Glomerular endothelial cell (primary cell): ENCODE measurements at places on chromosomes 4 and X.

GRCh38 chrX:154549766-154550165, 2.3 kb downstream of the IKBKG start:
- DNase-seq, result no peak

DNA sequence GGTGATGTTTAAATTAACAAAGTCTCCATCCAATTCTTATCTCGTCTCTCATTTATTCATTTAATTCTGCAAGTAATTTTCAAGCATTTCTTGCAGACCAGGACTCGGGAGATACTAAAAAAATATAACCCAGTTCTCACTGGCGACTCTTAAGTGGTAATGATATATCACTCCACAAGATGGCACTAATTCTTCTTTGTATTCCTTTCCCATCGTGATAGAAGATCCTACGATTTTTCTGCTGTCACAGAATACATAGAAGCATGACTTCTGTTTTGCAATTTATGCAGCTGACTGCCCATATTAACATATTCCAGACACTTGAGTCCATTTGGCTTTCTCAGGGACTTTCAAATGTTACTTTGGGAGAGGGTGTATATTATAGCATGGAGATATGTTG, 64.0 kb upstream of the FGF13 start:
- DNase-seq, result peak; percentile 9

DNA sequence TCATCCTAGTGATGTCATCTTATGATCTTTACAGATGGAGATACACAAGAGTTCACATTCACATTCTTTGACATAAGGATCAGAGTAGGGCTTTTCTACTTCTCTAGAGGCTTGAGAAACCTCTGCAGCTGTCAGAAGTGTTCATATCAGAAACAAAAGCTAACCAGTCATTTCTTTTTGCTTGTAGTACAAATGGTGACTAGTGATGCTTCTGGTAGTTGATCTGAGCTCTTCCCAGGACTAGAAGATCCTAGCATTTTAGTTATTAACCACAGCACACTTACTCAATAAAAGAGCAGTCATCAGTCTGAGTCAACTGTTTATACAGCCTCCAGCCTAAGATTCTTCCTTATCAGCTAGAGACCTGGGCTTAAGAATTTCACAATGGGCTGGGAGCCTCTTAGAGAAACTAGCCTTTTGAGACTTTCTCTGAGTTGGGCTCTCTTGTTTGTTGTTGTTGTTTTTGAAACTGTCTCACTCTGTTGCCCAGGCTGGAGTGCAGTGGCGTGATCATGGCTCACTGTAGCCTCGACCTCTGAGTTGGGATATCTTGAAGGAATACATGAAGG, 84.1 kb downstream of the TMEM164 start:
- DNase-seq, result no peak

DNA sequence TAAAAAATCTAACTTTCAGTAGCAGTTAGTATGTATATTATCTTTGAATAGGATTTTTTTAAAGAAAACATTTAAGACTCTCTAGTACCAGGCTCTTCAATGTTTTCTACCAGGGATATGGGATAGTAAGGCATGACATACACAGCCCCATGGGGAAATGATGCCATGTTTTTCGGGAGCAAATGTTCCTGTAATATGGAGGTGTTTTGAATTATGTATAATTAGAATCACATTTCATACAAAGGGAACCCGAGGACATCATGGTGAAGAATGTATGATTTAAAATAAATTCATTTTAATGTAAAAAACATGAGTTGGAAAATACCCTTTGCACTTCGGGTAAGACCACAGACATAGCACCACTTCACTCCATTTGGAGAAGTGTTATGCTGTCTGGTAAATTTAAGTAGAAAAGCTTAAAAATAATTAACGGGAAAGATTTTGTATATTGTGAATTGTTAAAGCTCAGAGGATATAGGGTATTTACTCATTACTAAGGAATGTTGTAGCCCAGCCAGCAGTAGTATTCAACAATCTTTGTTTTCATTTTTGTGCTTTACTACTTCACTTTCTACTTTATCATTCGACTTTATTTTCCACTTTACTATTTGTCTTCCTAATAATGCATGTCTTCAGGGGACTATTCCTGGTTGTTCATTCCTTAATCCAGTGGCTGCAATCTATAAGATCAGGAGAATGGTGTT, 2050.7 kb downstream of the ARAP2 start:
- DNase-seq, result no peak

- DNase-seq, result no peak
These were observed 310.8 kb downstream of the AFF2 start for GRCh38 chrX:148811236-148811635.

GRCh38 chr4:158722917-158723793, at the start of gene PPID:
PPID (minus strand) TSS chr4:158723396; CDS start chr4:158723288, 108 bp downstream.
- peak; percentile 23 for DNase-seq

DNA sequence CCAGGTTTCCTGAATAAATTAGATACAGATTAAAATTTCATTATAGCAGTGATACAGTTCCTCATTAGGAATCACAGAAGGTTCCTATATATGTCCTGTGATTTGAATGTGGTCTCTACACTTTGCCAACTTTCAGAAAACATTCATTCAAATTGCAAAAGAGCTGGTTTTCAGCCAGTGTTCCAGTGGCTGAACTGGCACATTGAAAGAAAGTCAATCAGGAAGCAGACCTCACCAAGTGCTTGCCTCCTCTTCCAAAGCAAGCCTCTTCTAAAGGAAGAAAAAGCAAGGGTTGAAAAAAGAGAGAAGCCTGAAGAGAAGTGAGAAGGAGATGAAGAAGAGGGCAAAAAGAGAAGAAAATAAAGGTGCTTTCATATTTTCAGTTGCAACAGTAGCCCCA, 12.7 kb downstream of the KLHL34 start:
- DNase-seq, result no peak

GRCh38 chr4:41427931-41428600, 109.9 kb upstream of the LIMCH1 start:
- no peak for DNase-seq

DNA sequence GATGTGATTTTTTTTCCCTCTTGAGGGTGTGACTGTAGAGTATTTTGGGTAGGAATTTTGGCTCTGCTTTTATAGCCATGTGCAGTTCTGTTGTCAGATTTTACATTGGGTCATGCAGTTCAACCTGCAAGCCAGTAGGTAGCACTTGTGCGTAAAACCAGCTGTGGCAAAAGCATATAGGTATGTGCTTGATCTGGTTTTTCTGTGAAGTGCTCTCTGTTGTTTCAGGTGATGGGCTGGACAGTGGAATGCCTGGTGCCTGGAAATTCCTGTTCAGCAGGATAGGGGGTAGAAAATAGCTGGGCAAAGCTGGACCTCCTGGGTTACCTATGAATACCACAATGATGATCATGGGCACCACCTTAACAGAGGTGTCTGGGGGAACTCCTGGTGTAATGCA, 584.2 kb upstream of the PCDH10 start:
- DNase-seq, result no peak

DNA sequence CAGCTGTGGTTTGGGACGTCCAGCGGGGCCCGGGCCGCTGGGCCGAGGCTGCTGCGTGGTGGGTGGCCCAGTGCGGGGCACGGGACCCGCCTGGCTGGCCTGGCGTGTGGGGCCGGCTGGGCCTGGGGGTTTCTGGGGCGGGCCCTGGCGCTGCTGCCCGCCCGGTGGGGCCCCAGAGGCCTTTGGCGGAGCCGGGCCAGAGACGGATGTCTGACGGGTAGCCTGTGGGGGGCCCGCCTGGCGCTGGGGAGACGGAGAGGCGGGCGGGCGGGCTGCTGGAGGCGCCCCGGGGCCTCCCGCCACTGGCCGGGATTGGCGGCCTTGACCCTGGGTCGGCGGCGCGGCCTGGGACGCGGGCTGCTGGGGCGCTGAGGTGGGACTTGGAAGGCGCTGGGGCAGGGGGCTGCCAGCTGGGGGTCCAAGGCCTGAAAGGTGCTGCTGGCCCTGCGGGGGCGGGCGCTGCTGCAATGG, 8.1 kb upstream of the TIMP1 start:
- DNase-seq, result no peak

DNA sequence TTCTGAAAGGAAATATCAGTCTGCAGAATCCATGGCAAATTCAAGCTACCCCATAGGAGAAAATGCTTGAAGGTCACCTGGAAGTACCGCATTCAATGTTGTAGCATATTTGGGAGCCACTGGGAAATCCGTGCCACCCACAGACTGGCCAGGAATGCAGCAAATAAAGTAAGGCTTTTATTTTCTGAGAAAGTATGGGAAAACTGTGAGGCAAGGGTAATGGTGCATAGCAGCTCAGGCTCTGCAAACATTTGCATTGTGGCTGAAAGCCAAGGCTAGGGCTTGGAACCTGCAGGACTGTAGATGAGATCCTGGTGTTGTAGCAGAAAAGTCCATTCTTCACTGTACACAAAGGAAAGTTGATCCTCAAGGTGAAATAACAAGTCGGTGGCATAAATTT, 450.9 kb upstream of the NR3C2 start:
- no peak for DNase-seq

- DNase-seq, result no peak
These were observed 57.8 kb downstream of the SPATA4 start for GRCh38 chr4:176137631-176138030.

DNA sequence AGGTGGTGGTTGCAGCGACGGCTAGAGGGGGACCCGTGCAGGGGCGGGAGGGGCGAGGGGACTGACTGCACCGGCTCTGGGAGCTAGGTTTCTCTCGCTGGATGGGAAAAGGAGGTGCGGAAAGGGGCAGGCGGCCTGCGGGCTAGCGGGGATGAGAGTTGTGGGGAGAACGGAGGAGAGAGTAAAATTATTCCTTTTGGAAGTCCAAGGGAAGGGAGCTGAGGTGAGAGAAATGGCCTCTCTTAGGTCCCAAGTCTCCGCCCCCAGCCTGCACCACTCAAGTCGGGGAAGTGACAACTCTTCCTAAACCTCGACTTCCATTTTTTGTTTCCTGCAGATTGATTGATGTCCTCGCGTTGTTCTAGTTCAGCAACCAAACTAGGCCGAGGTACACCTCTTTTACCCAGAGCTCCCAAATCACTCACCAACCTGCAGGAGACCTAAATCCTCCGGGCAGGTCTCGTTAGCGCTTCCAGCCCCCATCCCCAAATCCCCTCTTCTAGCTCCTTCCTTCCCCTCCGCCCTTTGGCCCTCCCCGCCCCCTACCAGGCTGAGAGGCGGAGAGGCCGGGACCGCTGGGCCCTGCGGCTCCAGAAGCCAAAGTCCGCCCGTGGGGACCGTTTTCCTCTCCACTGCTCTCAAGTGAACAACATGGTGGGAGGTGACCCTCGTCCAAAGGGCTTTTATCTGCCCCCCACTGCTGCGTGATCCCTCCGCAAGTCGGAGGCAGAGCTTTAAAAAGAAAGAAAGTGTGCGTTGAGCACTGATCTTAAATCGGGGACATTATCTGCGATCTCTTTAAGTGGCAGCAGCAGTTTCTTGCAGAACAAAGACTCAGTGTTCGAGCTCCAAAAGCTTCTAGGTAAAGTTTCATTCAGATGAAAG, 7.3 kb downstream of the PITX2 start:
- DNase-seq, result no peak

DNA sequence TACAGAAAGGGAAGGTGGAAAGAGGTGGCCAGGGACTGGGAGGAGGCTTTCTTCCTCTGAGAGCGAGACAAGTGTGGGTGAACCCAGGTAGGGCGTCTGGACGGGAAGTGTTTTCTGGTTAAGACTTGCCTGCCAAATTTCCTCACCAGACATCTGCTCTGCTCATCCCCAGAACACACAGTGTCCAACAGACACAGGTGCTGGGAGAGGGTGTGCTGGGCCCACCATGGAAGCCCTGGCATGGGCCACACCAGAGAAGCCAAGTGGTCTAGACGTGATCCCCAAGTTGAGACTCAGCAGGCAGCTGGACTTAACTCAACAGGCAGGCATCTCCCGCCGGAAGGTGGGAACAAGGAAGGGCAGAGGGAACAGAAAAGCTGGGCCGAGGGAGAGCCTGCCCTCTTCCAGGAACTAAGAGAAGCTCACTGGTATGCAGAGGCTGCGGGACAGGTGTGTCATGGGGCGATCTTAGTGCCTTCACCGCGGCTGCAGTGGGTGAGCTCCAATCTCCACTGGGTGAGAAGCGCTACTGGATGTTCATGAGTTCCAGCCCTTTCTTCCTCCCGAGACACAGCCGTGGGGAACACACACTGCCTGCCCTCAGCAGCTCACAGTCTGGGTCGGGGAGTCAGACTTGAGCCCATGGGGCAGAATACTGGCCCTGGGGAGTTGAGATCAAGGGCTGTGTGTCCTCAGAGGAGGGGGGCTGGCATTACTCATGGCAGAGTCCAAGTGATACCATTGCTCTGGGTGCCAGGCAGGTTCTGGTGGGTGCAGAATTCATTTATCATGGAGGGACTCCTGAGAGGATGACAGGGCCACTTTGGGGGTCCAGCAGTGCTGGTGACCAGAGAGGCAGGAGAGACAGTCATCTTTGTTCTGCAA, 110.2 kb downstream of the CPZ start:
- DNase-seq, result no peak

- DNase-seq, result no peak
These were observed 760 bp downstream of the UGT8 start for GRCh38 chr4:114599231-114599902.

DNA sequence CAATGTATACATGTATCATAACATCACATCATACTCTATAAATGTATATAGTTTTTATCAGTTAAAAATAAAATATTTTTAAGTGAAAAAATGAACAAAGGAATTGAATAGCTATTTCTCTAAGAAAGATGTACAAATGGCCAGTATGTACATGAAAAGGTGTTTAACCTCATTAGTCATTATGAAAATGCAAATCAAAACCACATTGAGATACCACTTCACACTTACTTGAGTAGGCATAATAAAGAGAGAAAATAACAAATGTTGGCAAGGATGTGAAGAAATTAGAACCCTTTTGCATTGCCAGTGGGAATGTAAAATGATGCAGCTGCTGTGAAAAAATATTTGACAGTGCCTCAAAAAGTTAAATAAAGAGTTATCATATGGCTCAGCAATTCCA, 95.5 kb downstream of the IRS4 start:
- no peak for DNase-seq

DNA sequence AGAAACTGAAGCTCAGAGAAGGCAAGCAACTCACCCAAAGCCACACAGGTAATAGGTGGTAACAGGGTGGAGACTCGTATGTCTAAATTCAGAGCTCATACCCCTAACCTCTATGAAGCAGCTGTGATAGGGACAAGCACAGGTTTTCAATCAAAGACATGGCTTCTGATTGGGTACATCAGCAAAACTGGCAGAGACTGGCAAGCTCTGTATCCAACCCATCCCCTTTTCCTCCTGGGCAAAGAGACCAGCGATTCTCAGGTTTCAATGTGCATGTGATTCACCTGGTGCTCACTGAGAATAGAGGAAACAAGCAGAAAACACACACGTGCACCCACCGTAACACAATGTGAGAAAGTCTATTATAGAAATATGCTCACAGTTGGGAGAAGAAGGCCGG, 153.0 kb downstream of the SMIM20 start:
- no peak for DNase-seq

DNA sequence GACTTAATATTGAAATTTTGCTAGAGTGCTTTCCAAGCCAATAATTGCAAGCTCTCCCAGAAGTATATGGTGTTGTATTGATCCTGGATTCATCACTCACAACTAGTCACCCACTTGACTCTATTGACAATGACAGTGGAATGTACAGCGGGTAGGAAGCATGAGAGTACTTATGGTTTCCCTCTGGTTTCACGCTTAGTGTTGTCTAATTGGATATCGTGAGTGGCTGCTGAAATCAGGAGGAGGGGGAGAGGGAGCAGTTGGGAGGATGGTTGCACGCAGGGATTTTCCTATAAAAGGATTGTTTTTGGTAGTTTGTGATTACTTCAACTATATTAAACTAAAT, 1819.5 kb upstream of the TENM3 start:
- DNase-seq, result no peak
